ENCODE measurements at places on chromosomes 3 and 15.

DNA sequence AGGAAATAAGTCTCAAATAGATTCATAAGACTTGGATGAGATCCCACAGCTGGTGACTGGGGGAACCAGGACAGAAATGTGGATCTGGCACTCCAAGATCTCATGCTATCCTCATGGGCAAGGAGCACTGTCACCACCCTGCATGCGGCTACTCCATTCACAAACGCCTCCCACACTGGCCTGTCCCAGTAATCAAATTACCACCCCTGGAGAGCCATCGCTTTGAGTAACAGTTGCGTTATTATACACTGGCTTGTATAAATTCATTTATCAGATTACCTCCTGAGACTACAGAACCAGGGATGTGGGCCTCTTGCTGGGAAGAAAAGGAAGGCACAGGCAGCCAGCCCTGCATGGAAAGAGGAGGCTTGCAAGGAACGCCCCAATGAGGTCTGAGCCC lies 27.9 kb upstream of the SLC25A36 start:
- DNase-seq, result no peak

- DNase-seq, result no peak
Observed at GRCh38 chr3:187694801-187695200, 7.6 kb downstream of the RTP2 start.

DNA sequence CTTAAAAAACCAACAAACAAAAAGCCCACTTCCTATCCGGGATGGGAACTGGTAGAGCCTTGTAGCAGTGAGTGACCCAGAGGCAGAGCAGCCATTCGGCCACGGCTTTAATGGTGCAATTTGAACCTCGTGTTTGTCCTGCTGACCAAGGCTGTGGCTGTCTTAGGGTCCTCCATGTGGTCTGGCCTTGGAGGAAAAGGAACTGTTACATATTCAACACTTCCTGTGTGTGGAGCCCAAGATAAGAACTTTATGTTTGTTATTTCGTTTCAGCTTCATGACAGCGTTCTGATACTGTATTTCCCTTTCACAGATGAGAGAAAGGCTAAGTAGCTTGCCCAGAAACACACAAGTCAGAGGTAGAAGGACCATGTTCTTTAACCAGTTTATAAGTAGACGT lies 269.8 kb downstream of the SV2B start:
- peak; percentile 14 for DNase-seq

DNA sequence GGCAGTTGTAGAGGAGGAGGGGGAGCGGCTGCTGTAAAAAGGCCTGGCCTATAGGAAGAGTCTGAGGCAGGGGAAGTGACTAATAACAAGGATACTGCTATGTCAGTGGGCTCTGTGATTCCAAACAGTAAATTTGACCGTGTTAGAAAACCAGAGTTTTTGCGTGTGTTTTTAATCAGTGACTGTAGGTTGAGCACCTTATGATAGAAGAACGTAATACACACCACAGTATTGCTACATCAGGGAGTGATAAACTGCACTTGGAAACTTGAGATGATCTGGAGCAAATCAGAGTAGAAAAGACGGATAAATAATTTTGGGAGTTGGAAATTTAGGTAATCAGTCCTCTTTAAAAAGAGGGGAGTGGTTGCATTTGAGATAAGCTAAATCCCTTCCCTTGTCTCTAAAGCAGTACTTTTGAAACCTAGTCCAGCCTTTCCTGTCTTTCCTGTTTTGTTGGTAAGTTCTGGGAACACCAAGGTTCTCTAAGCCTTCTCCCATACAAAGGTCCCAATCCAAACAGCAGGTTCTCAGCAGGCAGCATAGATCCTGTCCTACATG lies 130.5 kb upstream of the NR2E3 start:
- no peak for DNase-seq

- no peak for DNase-seq
Observed at GRCh38 chr3:190336516-190337189, 14.4 kb upstream of the CLDN1 start.

DNA sequence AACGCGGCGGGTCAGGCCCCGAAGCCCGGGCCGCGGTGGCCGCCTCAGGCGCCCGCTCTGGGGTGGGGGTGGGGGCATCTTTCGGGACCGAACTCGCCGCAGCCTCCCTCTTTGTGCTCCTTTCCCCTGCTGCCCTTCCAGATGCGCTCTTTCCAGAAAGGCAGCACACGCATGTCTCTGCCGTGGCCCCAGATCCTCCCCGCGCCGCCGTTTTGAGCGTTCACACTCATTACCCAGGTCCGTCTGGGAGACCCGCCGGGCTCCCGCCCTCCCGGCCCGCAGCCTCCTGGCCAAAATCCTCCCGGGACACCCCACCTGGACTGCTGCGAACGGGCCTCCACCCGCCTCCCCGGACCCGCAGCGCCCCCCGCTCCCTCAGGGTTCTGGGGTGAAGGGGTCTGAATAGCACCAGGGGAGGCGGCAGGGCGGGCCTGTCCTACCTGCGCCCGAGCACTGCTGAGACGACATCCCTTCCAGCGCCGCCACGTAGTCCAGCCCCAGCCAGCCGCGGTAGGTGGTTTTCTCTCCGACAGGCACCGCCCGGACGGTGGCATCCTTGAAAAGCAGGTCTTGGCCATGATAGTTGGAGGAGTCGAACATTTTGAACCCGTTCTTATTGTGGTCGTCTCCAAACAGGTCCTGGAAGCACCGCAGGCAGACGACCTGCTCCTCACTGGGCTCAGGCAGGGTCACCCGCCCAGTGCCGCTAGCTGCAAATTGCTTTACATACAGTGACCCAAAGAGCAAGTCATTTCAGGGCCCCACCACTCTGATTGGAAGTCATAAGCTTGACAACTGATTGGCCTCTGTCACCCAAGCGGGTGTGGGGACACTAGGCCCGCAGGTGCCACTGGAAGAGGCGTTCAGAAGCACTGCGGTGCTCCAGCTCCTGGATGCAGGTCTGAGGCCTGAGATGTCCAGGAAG lies 25.9 kb downstream of the MELTF start:
- DNase-seq, result peak; percentile 14

GRCh38 chr3:52890735-52891134 lies 6.6 kb downstream of the STIMATE start:
- peak; percentile 35 for DNase-seq

DNA sequence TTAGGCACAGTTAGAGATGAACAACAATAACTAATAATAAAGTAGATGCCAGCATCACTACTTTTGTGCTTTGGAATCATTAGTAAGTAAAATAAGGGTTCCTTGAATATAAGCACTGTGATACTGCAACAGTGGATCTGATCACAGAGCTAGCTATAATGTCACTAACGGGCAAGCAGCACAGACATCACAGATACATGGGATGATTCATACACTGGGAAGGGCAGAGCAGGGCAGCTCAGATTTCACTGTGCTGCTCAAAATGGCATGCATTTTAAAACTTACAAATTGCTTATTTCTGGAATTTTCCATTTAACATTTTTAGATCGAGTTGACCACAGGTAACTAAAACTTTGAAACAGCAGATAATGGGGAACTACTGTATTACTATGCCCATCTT lies 476.6 kb downstream of the FHIT start:
- no peak for DNase-seq

DNA sequence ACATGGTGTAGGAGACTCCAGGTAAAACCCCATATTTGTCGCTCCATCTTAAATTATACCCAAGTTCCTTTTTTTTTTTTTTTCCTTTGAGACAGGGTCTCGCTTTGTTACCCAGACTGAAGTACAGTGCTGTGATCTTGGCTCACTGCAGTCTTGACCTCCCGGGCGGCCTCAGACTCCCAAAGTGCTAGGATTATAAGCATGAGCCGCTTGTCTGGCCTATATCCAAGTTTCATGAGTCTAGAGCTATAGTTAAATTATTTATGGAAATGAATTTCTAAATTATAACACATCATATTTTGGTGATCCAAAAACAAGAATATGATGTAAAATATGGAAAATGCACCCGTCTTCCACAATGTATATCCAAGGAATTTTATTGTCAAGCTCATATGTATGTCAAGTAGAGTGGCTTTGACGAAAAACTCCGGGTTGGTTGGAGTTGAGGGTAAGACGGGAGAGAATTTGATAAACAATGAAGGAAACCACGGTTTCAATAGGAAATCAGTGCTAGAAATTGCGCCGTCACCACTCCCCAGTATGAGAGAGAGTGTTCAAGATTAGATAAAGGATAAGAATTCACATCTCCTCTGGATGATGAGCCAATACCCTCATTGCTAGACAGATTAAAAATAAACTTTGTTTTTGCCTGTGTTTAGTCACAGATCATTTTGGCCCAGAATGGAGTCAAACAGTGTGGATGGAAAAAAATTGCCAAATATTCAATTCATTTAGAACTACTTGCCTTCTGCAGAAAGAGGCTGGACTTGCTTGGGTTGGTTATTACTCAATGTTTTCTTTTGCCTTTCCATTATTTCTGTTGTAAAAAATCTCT lies 209.2 kb upstream of the NR2F2 start:
- DNase-seq, result no peak

- DNase-seq, result no peak
Observed at GRCh38 chr3:115280506-115280905, 133.4 kb upstream of the ZBTB20 start.

DNA sequence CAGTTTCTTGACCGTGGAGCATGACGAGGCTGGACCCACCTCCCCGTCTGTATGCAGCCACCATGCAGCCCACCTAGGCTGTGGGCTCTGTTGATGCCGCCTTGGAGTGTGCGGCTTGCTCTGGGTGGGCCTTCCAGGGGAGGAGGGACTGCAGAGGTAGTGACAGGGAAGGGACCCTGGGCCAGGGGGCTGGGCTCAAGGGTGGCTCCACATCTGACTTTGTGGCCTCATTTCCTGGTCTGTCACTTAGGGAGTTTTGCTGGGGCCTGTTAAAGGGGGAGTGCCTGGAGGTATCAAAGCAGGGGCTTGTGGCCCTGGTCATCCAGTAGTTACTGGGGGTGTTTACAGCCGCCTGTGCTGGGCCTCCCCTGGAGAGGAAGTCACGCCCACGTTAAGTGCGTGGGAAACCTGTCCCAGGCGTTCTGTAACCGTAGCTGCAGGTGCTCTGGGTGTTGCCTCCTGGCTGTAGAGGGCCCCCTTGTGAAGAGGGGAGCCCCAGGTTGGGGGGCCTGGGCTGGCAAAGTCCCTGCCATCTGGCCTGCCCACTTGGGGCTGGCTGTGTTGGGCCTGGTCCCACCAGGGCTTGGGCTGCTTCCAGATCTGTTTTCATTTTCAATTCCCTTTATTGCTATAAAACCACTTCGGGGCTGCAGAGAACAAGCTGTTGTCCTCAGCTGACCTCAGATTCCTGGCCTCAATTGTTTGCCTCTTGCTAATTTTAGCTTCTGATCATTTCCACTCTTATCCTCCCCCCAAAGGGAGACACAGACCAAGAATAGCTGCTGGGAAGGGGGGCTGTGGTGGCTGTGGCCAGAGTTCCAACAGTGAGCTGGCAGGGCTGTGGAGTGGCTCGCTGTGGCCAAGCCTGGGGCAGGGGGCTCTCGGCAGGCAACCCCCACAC lies 26.5 kb downstream of the KLF13 start:
- DNase-seq, result peak; percentile 80

- DNase-seq, result no peak
Observed at GRCh38 chr3:129010310-129010956, 9.3 kb downstream of the EFCC1 start.

DNA sequence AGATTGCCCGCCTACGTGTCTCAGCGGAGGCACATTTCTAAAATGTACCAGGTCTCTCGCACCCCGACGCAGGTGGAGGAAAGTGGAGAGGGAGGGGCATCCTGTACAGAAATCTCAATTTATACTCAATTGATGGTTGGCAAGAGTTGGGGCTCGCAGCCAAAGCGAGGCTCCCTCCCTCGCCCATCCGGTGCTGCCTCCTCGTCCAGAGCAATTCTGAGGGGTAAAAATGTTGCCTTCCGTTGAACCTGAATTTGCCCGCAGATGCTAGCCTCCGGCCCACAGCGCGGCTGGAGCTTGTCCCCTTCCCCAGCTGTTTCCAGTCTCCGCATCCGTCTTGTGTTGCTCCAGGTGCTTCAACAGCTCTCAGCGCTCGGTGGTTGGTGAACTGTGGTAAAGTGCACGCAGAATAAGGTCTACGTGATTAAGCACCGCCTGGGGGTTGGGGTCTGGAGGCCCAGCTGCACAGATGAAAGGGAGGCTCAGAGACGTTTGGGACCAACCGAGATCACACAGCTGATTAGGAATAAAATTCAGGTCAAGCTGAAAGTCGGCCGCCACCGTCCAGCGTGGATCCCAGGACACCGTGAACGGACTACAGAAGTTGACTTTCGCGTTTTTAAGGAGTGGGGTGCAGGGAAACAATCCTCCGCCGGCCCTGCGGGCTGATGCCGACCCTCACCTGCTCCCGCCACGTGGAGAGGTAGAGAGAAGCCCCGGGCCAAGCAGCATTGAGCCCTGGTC lies 846 bp upstream of the POLG start:
- DNase-seq, result no peak

DNA sequence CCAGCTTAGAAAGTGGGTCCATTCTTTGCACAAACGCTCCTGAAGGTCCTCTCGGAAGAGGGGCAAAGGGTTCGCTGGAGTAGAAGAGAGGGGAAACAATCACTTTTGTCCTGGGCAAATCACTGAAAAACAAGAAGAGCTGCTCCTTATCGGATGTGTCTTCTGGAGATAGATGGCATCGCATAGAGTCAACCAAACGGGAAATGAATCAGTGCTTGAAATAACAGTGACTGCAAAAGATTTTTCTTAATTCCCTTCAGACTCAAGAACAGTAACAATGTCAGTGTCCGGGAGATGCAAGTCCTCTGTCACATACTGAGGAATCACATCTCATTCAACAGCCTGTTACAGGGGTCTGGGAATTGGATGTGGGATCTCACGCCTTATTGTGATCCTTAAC lies 78.8 kb upstream of the PCSK6 start:
- no peak for DNase-seq

GRCh38 chr3:77799278-77799677 lies 759.4 kb downstream of the ROBO2 start:
- no peak for DNase-seq

DNA sequence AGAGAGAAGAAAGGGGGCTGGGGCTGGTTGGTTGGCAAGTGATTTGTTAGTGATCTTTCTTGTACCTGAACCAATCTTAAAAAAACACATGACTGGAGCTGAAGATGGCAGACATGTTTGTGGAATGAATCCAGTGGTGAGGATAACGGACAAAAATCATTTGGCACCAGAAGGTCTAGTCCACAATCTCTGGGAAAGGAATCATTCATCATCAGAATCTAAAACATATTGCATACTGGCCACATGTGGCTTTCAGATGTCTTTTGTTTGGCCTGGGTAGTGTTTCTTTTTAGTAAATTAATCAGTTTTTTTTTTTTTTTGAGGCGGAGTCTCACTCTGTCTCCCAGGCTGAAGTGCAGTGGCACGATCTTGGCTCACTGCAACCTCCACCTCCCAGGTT lies 5.0 kb downstream of the NEK11 start:
- DNase-seq, result no peak

DNA sequence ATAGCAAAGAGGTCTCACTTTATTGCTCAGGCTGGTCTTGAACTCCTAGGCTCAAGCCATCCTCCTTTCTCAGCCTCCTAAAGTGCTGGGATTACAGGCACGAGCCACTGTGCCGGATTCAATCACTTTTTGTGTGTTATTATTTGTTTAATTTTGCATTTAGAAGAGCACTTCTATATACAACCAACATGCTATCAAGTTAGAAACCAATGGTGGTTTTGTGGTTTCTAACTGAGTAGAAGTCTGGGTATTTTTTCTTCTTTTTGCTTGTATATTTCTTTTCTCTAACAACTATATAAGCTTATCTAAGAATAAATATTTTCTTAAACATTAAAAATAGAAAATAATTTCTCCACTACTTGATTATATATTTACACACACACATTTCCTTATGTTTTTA lies 86.7 kb downstream of the PEAK1 start:
- no peak for DNase-seq

- DNase-seq, result peak; percentile 46
Observed at GRCh38 chr15:22839046-22839695, 705 bp downstream of the NIPA2 start.
